AG04450 (cell line): ENCODE measurements at places on chromosomes 5 and 9. TPM values are rescaled to one million over a fixed set of nuclear protein-coding genes. Genes with fewer than 3 reads are reported as not detected.

- no peak for DNase-seq
These were observed 145.9 kb downstream of the PRELID2 start for GRCh38 chr5:145689235-145689634.

GRCh38 chr5:38636626-38637025, 80.2 kb upstream of the LIFR start:
- no peak for DNase-seq

GRCh38 chr5:111422245-111422644, 90.1 kb downstream of the STARD4 start:
- no peak for DNase-seq

- no peak for DNase-seq
These were observed 6.2 kb downstream of the NOL6 start for GRCh38 chr9:33467526-33467925.

DNA sequence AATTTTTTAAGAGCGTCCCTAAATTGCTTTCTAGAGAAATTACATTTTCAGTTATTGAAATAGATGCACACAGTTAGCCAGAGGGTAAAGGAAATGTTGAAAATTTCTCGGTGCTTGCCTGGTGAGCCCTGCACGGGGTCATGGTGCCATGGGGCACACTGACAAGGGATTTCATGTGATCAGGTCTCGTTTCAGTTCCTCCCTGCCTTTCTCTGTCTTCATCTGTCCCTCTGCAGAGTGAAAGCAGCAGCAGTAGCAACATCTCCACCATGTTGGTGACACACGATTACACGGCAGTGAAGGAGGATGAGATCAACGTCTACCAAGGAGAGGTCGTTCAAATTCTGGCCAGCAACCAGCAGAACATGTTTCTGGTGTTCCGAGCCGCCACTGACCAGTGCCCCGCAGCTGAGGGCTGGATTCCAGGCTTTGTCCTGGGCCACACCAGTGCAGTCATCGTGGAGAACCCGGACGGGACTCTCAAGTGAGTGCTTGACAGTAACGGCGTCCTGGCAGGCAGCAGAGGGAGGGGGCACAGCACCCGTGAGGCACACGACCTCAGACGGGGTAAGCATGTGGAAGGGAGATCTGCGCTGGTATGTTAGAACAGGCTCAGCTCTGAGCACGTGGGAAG, 89.1 kb upstream of the OTULINL start:
- no peak for DNase-seq

GRCh38 chr9:34459941-34460340, 1.3 kb downstream of the DNAI1 start:
- no peak for DNase-seq

GRCh38 chr9:35108946-35109575, 6.1 kb upstream of the STOML2 start:
- DNase-seq, result no peak

DNA sequence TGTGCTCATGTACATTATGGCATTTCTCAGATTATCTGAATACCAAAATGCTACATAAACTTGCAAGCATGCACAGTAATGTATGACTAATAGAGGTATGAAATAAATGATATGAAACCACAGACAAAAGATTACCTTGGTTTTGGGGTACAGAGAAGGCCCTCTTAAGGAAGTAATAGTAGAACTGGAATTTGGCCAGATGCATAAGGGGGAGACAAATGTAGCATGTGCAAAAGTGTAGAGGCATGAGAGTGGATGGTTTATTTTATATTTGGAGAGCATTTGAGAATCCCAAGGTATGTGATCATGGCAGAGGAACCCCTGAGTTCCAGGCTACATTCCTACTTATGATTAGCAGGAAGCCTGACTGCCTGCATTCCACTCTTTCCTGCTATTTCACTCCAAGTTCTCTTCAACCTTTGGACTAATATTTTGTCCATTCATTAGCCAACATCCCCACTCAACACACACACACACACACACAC, 74.2 kb downstream of the MAMDC2 start:
- no peak for DNase-seq

BASP1 gene
- 181 and 227 TPM in 2 replicates for polyA plus RNA-seq

ZFP62 gene
- polyA plus RNA-seq, result 13.7 and 18.0 TPM in 2 replicates

PPP3R2 gene
- polyA plus RNA-seq, result not detected in 2 replicates

LCN10 gene
- not detected in 2 replicates for polyA plus RNA-seq

TIMD4 gene
- polyA plus RNA-seq, result not detected in 2 replicates

ATP10B gene
- polyA plus RNA-seq, result not detected in 2 replicates
